Muscle of leg (tissue), 16 donors: ENCODE measurements at places on chromosomes 7 and 10. TPM values are rescaled to one million over a fixed set of nuclear protein-coding genes. Genes with fewer than 3 reads are reported as not detected.

DNA sequence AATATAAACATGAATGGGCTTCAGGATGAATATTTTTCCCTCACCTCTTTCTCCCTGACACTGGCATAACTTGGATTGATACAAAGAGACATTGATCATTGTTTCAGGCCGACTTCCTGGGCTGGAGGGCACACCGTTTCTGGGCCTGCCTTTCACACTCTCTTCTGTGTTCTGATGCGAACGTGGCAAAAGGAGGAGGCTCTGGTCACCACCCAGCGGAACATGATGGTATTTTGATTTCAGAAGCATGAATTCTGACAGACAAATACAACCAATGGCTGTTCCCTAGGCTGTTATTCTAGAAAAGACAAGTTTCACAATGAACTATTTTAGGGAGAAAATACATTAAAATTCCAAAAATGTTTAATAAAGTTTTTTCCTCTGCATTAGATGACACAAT is 534.5 kb upstream of the MKI67 start:
- H3K4me3 ChIP-seq = no peak overlapping the region
- DNase-seq = no peak
- H3K36me3 ChIP-seq = no peaks in the 10 kb centered on the region
- peaks cover 5% of the 10 kb centered on the region for H3K4me1 ChIP-seq
- no peaks in the 10 kb centered on the region for H3K27me3 ChIP-seq

GRCh38 chr7:47477191-47478016 is 104.5 kb downstream of the TNS3 start:
- H3K27me3 ChIP-seq = no peaks in the 10 kb centered on the region
- H3K27ac ChIP-seq = no peak overlapping the region
- no peak overlapping the region for H3K4me3 ChIP-seq
- peaks cover 5% of the 10 kb centered on the region for H3K36me3 ChIP-seq
- H3K4me1 ChIP-seq = peaks cover 38% of the 10 kb centered on the region

GRCh38 chr7:134593530-134594392 is 44.9 kb downstream of the AKR1B15 start:
- peak; percentile 86 for DNase-seq
- no peaks in the 10 kb centered on the region for H3K36me3 ChIP-seq
- no peaks in the 10 kb centered on the region for H3K4me1 ChIP-seq
- H3K27me3 ChIP-seq = no peaks in the 10 kb centered on the region
- no peak overlapping the region for H3K27ac ChIP-seq

DNA sequence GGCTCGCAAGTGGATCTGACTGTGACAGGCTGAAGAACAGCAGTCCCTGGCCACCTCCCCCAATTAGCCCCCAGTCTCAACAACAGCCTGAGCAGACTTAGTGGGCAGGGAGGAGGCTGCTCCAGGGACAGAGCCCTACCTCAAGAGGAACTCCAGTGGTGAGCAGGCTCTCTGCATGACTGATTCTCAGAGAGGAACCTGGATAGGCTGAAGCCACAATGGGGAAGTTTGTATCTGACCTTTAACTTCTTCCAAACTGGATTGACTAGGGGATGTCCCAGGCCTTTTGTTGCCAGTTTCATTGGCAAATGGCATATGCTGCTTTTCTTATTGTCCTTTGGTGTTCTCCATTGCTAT is 93.0 kb downstream of the ARHGAP22 start:
- H3K36me3 ChIP-seq = no peaks in the 10 kb centered on the region
- no peak overlapping the region for H3K4me3 ChIP-seq
- H3K27me3 ChIP-seq = no peaks in the 10 kb centered on the region
- H3K4me1 ChIP-seq = peaks cover 10% of the 10 kb centered on the region
- peak; percentile 33 for DNase-seq

Gene SLC13A4
- total RNA-seq = 0.09 TPM

DNA sequence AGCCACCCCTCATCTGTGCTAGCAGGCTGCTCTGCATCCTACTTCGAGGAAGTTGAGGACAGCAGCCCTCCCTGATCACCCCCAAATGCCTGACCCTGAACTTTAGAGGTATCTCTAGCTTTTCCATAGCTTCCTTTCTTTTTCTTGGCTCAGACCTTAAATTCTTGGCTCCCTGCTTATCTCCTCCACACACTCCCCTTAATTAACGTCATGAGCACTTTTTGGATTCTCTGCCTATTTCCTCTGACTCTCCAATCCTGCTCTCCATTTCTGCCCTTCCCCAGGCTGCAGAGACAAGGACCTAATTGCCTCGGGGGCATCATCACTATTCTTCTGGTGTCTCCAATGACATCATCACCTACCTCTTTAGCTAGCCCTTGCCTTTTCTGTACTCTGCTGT is 40.8 kb upstream of the SEC61G start:
- no peak overlapping the region for H3K27ac ChIP-seq
- H3K4me3 ChIP-seq = no peak overlapping the region
- no peaks in the 10 kb centered on the region for H3K27me3 ChIP-seq

DNA sequence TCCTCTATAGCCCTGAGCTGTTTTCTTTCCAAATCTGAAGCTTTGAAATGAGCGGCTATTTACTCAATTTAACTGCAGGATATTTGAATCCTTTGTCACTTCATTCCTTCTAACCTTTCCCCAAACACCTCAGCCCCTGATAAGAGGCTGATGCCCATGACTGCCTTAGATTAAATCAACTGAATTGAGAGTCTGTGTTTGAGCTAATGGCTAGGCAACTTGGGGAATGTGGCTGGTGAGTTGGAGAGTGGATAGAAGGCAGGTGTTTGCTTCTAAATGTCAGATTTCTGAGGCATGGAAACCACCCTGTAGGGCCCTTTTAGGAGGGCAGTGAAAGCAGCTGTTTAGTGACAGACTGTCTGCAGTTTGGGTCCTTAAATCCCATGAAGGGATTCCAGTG is 759.9 kb downstream of the LRMDA start:
- H3K27me3 ChIP-seq = no peaks in the 10 kb centered on the region
- H3K27ac ChIP-seq = no peak overlapping the region
- DNase-seq = no peak
- H3K36me3 ChIP-seq = no peaks in the 10 kb centered on the region

- H3K36me3 ChIP-seq = no peaks in the 10 kb centered on the region
- peak; percentile 94 for DNase-seq
- peak overlapping the region; percentile 89 for H3K27ac ChIP-seq
These were observed 54.9 kb downstream of the PDGFA start for GRCh38 chr7:464454-465401.

DNA sequence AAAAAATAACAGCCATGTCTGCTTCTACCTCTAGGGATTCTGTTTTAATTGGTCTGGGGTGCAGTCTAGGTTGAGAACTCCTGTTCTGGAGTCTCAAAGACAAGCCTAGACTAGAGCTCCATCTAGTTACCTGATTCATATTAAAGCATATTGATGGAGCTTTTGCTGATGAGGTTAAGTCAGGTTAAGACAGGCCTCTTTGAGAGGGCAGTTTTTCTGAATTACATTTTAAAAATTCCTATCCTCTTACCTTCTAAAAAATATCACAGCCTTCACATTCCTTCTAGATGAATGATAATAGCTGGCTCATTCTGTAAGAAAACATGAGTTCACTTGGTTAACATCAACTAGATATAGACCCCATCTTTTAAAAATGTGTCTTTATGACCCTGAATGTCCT is 28.9 kb downstream of the MGAM start:
- no peaks in the 10 kb centered on the region for H3K27me3 ChIP-seq
- H3K4me3 ChIP-seq = no peak overlapping the region

Gene CCDC136
- total RNA-seq = 10.7 TPM

Gene PPP1R17
- not detected for total RNA-seq

Gene ZNF853
- 7.2 TPM for total RNA-seq

GRCh38 chr10:12438919-12439692 is 89.8 kb downstream of the CAMK1D start:
- H3K4me1 ChIP-seq = no peaks in the 10 kb centered on the region
- no peaks in the 10 kb centered on the region for H3K27me3 ChIP-seq
- no peak overlapping the region for H3K4me3 ChIP-seq
- no peaks in the 10 kb centered on the region for H3K36me3 ChIP-seq
- DNase-seq = no peak

GRCh38 chr10:48567346-48567745 is 37.5 kb downstream of the ARHGAP22 start:
- H3K4me3 ChIP-seq = no peak overlapping the region
- H3K4me1 ChIP-seq = no peaks in the 10 kb centered on the region
- no peaks in the 10 kb centered on the region for H3K36me3 ChIP-seq
- DNase-seq = no peak
- peaks cover 3% of the 10 kb centered on the region for H3K27me3 ChIP-seq
- H3K27ac ChIP-seq = no peak overlapping the region

Gene ANKRD61
- total RNA-seq = 0.22 TPM

- H3K4me3 ChIP-seq = no peak overlapping the region
- no peak overlapping the region for H3K27ac ChIP-seq
- no peaks in the 10 kb centered on the region for H3K27me3 ChIP-seq
- DNase-seq = peak; percentile 53
These were observed 310.4 kb downstream of the CTNNA3 start for GRCh38 chr10:67385566-67385965.

DNA sequence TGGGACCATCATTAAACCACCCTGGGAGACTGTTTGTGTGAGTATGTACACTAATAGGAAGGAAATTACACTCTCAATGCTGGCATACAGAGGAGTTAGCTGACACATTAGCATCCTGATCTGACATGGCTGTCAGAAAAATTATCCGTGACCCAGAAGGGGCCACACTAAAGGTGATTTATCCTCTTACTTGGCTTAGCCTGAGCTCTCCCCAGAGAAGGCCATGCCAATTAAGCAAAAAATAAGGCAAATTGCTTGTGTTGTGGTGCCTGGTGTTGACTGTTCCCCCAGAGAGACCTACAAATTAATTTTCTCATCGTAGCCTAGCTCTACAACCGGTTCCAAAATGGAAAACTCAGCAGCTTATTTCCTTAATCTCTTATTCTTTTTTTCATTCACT is 992.3 kb downstream of the KCNMA1 start:
- H3K27ac ChIP-seq = no peak overlapping the region
- no peaks in the 10 kb centered on the region for H3K36me3 ChIP-seq
- no peaks in the 10 kb centered on the region for H3K27me3 ChIP-seq
- no peak overlapping the region for H3K4me3 ChIP-seq
- no peak for DNase-seq

DNA sequence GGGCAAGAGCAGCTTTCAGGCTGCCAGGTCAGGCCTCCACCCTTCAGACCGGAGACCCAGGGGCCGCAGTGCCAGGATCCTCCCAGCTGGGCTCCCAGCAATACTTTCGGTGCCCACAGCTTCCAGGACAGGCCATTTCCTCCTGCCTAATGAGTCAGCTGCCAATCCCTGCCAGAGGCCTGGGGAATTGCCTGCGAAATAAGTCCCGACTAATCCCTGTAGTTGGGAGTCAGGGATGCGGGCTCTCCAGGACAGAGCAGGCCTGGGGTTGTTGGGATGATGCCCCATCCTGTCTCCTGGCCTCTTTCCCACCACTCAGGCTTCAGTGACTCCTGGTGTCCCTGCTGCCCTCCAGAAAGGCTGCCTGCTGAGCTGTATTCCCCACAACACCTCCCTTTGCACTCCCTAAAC is 143.5 kb upstream of the UNC5B start:
- H3K4me1 ChIP-seq = peaks cover 51% of the 10 kb centered on the region
- peak; percentile 42 for DNase-seq

DNA sequence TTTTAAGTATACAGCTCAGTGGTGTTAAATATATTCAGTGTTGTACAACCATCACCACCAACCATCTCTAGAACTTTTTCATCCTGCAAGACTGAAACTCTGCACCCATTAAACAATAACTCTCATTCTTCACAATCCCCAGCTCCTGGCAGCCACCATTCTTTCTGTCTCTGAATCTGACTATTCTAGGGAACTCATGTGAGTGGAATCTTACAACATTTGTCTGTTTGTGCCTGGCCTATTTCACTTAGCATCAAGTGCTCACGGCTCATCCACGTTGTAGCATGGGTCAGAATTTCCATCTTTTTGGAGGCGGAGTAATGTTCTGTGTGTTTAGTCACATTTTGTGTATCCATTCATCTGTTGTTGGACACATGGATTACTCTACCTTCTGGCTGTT is 40.8 kb upstream of the PFKFB3 start:
- H3K36me3 ChIP-seq = peaks cover 9% of the 10 kb centered on the region
- H3K4me3 ChIP-seq = no peak overlapping the region
- peaks cover 25% of the 10 kb centered on the region for H3K4me1 ChIP-seq
- H3K27ac ChIP-seq = no peak overlapping the region

Gene FGL2
- total RNA-seq = 21.7 TPM

DNA sequence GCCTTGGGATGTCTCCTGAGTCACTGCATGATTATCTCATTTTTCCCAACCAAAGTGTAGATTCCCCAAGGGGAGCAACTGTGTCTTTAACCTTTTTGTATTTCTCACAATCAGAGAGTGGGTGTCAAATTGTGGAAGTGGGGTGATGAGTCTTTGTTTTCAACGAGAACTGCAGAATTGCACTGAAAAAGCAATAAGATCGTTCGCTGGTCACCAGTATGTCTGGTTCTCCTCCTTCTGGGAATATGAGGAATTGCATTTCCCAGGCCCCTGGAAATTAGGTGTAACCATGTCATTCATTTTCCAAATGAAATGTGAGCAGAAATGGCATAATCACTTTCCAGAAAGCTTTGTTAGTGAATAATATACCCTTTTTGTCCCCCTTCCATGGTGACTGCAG is 326.9 kb downstream of the GPAM start:
- H3K27ac ChIP-seq = no peak overlapping the region
- peak; percentile 16 for DNase-seq
- no peaks in the 10 kb centered on the region for H3K4me1 ChIP-seq
- H3K27me3 ChIP-seq = no peaks in the 10 kb centered on the region
- H3K4me3 ChIP-seq = no peak overlapping the region

DNA sequence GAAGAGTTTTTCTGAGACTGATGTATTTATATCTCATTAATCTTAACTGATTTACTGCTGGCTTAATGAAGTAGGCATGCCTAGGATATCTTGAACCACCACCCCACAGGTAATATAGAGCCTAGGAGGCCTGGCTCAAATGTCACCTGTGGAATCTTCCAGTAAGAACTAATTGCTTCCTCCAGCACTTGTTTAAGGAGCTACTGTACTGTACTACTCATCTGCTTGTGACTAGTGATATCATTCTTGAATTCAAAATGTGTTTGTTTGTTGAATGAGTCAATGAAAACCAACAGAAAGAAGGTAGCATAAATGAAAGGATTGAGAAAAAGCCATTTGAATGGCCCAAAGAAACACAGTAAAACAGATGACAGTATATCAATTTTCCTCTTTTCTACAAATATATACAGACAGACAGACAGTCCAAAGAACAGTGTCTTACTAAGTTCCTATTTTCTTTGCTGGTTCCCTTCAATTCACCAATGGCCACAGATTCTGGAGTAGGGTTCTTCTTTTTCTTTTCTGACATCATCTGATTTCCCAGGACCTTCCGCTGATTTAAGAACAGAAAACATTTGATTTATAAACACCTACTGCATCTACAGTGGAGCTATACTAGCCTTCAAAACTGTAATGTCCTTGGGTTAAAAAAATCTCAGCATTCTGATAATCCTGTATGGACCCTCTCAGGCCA is 43.7 kb upstream of the SLIT1 start:
- H3K4me1 ChIP-seq = no peaks in the 10 kb centered on the region
- no peak overlapping the region for H3K27ac ChIP-seq
- no peak for DNase-seq
- peaks cover 11% of the 10 kb centered on the region for H3K36me3 ChIP-seq
- H3K4me3 ChIP-seq = no peak overlapping the region
- no peaks in the 10 kb centered on the region for H3K27me3 ChIP-seq

- no peak overlapping the region for H3K4me3 ChIP-seq
- DNase-seq = no peak
These were observed 277.8 kb downstream of the CELF2 start for GRCh38 chr10:11295492-11295891.

- H3K4me3 ChIP-seq = no peak overlapping the region
- H3K36me3 ChIP-seq = no peaks in the 10 kb centered on the region
- no peak for DNase-seq
- no peak overlapping the region for H3K27ac ChIP-seq
These were observed 919.8 kb upstream of the C7orf33 start for GRCh38 chr7:147670759-147671158.
